ENCODE measurements at places on chromosomes 12 and 14.

DNA sequence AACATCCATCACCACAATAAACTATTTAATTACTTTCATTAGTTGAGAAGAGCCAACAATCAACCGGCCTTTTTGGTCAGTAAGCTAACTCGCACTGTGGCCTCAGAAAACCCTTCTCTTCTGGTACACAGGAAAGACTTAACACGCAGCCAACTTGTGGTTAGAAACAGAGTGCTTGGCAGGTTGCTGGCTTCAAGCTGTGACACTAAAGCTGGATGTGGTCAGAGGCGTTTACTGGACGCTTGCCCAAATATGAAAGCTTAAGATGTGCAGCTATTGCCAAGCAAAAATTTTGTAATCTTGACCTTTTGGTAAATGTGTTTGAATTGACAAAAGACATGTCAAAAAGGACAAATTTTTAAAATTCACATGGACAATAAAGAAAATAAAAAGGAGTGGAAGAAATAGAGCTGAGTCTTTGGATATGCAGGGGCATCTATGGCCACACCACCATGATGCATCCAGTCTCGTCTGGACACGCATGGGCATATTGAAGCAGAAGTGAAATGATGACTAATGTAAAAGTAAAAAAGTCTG is 2.6 kb upstream of the KLRK1 start:
- no peak for DNase-seq

DNA sequence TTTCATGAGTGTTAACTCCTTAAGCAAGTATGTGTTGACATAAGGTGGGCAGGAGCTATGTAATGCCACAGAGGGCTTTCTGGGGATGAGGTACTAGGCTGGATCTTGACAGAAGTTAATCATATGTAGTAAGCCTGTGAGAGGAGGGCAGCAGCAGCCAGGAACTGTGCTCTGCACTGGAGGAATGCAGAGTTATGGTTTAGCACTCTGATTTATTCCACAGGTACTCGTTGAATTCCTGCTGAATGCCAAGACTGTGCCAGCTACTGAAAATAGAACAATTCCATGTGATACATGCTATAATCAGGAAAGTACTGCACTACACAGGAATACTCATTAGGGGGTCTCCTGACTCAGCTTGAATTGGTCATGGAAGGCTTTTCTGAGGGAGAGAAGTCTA is 58.7 kb downstream of the SUSD6 start:
- no peak for DNase-seq

DNA sequence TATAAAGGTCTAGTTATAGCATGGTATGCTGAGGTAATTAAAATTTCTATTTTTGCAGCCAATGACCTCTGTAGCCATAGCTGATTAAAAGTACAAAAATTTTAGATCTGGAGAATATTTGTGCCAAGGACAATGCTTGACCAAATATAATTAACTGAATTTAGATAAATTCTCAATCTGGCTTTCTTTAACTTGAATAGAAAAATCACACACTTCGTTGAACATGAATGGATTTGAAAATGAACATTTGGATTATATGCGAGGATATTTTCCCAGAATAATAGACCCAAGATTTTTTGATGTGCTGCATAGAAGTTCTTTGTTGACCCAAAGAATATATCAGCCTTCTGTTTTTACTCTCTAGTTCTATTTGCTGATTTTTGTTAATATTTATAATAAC is 38.4 kb upstream of the G2E3 start:
- DNase-seq, result no peak

DNA sequence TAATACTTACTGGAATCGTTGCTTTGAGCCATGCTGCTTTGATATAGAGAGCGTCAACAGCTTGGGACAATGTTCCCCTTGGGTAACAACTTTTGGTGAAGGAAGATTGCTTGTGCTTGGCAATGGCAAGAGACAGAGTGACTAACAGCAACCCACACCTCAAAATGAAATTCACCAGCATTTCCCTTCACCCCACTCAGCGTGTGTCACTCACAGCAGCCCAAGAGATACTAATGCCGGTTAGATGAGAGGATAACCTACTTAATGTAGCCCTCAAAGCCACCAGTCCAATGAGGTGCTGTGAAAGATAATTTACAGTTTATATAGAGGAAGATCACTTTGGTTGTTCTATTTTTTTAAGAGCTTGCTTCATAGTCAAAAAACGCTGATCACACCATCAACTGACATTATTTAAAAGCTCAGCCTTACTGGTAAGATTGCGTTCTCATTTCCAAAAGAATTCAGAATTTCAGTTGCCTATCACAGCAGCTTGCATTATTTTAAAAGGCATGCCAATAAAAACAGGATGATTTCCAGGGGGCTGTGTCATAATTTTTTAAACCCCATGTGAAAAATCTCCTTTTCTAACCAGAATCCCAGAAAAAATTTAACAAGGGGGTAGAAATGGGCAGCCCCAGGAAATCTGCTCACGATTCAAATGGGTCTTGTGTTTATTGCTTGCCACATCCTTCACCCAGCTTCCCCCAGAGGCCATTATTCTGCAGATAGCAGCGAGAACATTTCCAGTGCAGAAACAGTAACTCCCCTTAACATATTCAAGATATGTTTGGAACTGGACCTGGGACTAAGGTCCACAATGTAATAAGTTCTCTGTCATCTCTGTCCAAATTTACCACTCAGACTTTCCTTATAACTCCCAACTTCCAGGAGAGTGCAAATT is at the start of gene IL26:
TSS of gene IL26 (minus strand) at position 235 of the 901 bp plus-strand sequence. CDS start at position 181, 54 bp downstream.
- DNase-seq, result no peak

DNA sequence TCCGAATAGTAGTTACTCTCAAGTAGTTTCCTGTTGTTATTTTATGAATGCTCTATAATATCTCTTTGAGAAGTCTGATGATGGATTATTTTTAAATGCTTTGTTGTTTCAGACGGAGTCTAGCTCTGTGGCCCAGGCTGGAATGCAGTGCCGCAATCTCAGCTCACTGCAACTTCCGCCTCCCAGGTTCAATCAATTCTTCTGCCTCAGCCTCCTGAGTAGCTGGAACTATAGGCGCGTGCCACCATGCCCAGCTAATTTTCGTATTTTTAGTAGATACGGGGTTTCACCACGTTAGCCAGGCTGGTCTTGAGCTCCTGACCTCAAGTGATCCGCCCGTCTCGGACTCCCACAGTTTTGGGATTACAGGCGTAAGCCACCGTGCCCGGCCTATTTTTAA is 1.4 kb upstream of the OS9 start:
- no peak for DNase-seq

GRCh38 chr14:62162998-62163589 is 400.9 kb downstream of the SNAPC1 start:
- DNase-seq, result peak; percentile 67

DNA sequence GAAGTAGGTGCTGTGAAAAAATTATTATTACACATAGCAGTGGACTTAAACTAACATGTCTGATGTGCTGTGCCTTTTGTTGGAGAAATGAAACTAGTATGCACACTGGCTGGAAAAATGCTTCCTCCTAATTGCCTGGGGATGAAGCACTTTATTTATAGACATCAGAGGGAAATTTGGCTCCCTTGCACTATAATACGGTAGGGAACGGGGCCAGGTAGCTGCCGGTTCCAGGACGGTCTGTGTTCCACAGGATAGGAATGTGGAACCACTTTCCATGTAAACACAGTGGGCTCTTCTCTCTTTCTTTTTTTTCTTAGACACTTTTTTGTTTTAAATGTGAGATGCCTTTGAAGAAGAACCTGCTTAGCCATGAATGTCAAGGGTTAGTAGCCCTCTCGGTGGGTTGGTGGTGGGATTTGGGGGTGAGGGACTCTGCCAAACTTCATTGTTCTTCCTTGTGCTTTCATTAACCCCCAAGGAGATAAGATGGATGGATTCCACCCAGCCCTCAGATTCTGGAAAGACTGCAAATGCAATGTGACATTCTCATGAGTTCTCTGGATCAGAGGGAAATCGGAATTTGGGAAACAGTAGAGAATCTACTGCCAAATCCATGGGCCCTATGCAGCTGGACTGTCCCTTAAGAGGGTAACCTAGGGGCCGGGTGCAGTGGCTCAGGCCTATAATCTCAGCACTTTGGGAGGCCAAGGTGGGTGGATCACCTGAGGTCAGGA is 58.0 kb upstream of the GSC start:
- no peak for DNase-seq

GRCh38 chr12:32605326-32606095 is 73.6 kb upstream of the DNM1L start:
- DNase-seq, result no peak

GRCh38 chr12:64701283-64701682 is 57.9 kb downstream of the GNS start:
- no peak for DNase-seq

GRCh38 chr14:39880106-39880695 is 448.0 kb upstream of the FBXO33 start:
- no peak for DNase-seq

DNA sequence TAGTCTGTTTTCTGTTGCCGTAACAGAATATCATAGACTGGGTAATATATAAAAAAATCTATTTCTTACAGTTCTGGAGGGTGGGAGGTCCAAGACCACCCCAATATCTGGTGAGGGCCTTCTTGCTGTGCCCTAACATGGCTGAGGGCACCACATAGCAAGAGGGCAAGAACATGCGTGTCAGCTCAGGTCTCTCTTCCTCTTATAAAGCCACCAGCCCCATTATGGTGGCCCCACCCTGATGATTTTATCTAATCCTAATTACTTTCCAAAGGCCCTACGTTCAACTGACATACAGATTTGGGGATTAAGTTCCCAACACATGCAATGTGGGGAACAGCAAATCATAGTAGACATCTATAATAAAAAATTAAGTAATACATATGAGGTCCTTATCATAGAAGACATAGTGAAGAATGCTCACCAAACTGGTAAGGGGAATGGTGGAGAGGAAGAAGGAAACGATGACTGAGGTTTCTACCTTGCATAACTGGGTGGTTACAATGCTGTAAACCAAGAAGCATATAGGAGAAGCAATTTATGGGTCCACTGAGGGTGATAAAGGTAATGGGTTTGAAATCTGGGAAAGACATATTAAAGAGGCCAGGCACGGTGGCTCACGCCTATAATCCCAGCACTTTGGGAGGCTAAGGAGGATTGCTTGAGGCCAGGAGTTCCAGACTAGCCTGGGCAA is 27.0 kb downstream of the BTBD7 start:
- DNase-seq, result no peak

GRCh38 chr14:45902241-45902640 is 649.2 kb upstream of the MIS18BP1 start:
- DNase-seq, result no peak

GRCh38 chr14:61620130-61620946 is 75.0 kb upstream of the HIF1A start:
- DNase-seq, result no peak

GRCh38 chr12:68119724-68120211 is 39.8 kb downstream of the IFNG start:
- no peak for DNase-seq

GRCh38 chr12:132506328-132507160 is 16.6 kb downstream of the FBRSL1 start:
- peak; percentile 97 for DNase-seq

DNA sequence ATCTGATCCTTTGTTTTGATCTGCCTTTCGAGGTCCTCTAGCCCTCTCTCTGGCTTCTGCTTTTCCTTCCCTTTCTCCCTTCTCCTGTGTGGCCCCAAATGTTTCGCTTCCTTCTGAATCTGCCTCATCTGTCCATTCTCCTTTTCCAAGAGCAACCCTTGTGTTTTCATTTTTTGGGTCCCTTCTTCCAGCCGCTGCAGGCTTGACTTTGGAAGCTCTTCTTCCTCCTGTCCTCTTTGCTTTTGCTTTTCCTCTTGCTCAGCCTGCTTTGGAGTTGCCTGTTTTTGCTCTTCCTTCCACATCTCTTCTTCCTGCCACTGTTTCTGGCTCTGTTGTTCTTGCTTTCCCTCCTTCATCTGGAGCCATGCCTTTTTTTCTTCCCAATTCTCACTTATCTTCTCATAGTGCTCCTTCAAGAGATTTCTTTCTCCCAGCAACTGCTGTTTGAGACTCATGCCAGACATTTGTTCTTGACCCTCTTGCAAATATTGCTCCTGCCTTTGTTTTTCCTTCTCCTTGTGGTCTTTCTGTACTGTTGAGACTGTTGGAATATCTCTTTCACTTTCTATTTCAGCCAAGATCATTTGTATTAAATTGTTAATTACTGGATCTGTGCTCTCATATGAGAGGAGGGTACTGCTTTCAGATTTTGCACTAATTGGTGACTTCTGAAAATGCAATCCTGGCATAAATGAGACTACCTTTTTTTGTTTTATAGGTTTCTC is 42.4 kb downstream of the FAM186A start:
- no peak for DNase-seq

- no peak for DNase-seq
These were observed 63.5 kb downstream of the FGD4 start for GRCh38 chr12:32462908-32463307.

- DNase-seq, result no peak
These were observed 4.1 kb upstream of the DAZAP2 start for GRCh38 chr12:51234530-51234929.

GRCh38 chr12:108318472-108319275 is 20.4 kb downstream of the CMKLR1 start:
- no peak for DNase-seq

DNA sequence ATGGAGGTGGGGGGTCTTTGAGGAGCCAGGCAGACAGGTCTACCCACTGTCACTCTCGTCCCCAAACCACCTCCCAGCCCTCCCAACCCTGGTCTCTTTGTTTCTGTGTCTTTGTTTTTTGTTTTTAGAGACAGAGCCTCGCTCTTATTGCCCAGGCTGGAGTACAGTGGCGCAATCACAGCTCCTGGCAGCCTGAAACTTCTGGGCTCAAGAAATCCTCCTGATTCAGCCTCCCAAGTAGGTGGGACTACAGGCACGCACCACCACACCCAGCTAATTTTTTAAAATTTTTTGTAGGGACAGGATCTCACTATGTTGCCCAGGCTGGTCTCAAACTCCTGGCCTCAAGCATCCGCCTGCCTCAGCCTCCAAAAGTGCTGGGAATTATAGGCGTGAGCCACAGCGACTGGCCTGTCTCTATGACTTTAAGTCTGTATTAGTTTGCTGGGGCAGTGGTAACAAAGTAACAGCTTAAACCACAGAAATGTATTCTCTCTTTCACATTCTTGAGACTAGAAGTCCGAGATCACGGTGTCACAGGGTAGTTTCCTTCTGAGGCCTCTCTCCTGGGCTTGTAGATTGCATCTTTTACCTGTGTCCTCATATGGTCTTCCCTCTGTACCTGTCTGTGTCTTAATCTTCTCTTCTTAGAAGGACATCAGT is 26.1 kb downstream of the DTX1 start:
- no peak for DNase-seq

- no peak for DNase-seq
These were observed 99.1 kb downstream of the SYT1 start for GRCh38 chr12:78963439-78964227.

GRCh38 chr12:53817021-53817389 is 65.2 kb upstream of the CISTR start:
- DNase-seq, result no peak

DNA sequence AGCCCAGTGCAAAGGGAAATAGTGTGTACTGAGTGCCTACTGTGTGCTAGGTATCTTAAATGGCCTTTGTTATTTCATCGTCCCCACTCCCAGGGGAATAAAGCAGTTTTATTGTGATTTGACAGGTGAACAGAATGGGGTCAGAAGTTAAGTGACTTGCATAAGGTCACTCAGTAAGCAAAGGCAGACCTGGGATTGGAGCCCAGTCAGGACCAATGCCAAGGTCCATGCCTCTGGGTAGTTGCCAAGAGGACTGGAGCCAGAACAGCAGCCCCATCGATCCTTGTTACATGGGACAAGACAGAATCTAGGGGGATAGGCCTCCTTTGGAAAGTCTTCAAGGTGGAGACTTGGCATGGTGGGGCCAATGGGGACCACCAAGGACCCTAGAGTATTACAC is 227.4 kb upstream of the PWP1 start:
- DNase-seq, result no peak

GRCh38 chr12:57751432-57751787 is 700 bp downstream of the CDK4 start:
- no peak for DNase-seq
